Cardiac muscle cell (in vitro differentiated cells and primary cell): ENCODE measurements at places on chromosomes 2 and 18.
A peak's percentile ranks its signal among the peaks of the same experiment; 100 is the strongest.

DNA sequence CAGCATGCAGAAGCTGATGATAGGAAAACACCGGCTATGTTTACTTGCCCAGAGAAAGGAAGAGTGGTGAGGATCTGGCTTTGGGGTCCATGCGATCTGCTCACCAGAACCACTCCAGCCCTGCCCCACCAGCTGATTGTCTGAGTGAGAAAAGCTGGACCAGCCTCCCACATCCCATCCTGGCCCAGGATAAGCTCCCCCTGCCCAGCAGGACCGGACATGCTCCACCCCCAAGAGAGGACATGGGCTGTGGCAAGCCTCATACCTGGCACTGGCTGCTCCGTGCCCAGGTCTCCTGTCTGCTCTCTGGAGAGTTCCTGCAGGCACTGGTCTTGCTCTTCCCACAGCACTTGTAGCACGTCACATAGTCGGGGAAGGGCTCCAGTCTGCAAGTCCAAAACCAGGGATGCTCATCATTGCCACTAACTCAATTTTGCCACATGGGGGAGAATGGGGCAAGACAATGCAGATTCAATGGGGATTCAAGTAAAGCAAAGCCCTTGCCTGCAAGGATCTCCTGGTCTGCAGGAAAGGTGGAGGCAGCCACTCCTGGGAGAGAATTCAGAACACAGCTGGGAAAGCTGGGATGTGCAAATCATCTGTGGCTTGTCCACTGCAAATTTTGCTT, 30.0 kb downstream of the SCTR start:
- DNase-seq: no peak

GRCh38 chr2:235390108-235390815, 103.6 kb upstream of the AGAP1 start:
- DNase-seq: no peak

GRCh38 chr18:52190631-52191030, 149.4 kb upstream of the DCC start:
- DNase-seq: no peak

DNA sequence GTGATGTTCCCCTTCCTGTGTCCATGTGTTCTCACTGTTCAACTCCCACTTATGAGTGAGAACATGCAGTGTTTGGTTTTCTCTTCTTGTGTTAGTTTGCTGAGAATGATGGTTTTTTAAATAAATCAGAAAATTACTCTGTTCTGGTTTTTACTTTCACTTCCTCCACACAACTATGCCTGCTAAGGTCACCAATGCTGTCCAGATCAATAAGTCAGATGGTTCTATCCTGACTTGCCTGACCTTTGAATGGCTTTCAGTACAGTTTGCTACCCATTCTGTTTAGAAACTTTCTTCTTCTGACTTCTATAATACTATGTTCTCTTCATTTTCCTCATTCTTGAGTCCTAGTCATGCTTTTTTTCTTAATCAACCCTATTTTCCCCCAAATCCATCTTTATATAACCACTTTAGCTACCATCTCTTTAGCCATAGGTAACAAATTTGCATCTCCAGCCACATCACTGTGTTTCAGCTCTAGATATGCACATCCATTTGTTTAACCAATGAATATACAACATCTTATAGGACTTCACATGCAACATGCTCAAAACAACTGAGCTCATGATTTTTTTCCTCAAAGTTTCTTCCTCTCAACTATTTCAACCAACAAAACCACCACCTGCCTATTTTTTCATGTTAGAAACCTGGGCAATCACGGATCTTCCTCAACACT, 58.8 kb upstream of the SLC38A11 start:
- no peak for DNase-seq

DNA sequence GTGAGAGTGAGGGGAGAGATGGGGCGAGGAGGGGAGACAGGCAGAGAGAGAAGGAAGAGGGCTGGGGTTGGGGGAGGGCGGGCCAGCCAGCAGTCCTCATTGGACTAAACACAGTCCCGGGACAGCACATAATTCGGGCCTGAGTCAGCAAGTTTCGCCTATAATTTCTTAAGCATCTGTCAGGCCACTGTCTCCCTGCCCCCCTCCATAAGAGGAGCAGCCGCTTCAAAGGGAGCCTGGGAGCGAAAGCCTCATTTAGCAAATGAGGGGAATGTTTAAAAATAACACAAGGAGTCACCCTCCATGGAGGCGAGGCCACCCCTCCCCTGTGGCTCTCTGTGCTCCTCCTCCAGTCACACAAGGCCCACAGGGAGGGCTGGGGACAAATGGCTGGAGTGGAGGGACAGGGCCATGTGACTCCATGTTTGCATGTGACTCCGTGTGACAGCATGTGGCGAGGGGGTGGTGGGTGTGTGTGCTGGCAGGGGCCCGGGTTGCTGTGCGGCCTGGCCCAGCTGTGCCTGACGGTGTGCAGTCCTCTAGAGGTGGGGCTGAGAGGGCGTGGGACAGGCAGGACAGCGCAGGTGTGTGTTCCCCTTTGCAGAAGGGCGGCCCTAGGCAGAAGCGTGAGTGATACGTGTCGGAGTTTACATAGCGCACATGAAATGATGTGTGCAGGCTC, 162.4 kb downstream of the CELF4 start:
- peak; percentile 91 for DNase-seq

GRCh38 chr18:48641981-48642380, 103.2 kb downstream of the CTIF start:
- DNase-seq: no peak

DNA sequence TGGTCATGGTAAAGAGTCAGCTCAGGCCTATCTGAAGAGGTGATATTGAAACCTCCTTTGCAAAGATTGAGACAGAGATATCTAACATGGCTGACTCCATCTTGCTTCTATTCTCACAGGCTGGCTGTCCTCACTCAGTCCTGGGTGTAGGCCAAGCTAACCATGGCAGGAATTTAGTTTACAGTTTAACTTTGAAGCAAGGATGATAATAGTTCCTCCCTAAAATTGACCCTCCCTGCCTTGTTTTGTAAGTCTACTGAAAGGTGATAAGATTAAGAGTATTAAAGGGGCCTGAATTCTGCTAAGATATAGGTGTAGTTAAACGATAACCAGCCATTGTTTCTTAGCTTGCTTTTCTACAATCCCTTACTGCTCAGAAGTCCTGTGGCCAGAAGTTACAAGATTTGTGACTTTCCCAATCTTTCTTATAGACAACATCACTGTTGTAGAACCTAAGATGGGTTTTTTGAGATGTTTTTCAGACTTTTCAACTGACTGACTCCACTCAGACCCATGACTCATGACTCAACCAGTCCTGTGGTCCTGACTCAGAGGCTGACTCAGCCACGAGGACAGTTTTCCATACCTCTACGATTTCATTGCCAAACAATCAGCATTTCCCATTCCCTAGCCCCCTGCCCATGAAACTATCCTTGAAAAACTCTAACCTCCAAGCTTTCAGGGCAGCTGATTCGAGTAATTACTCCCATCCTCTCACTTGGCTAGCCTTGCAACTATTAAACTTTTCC, 195.7 kb upstream of the SESTD1 start:
- DNase-seq: peak; percentile 92
